ENCODE measurements at places on chromosomes 5 and 9. TPM values are rescaled to one million over a fixed set of nuclear protein-coding genes. Genes with fewer than 3 reads are reported as not detected.

DNA sequence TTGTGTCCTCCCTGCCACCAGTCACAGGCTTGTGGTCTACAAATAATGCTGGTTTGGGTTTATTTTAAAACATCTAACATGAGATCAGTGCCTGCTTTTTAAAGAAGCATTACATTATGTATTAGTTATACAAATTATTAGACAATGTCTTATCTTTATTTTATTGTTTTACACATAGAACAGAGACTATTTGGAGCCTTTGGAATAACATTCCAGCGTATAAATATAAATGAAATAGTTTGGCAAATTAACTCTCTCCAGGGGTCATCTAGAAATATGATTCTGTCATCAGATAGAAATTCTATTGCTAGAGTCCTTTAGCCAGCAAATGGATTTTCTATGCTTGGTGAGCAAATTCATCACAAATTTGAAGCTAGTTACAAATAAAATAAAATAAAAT is 22.4 kb downstream of the MAP1B start:
- no peak overlapping the region for H3K27ac ChIP-seq
- no peaks in the 10 kb centered on the region for H3K27me3 ChIP-seq
- no peak for DNase-seq
- peaks cover 3% of the 10 kb centered on the region for H3K36me3 ChIP-seq
- peaks cover 71% of the 10 kb centered on the region for H3K4me1 ChIP-seq
- no peak overlapping the region for H3K4me3 ChIP-seq

- H3K27ac ChIP-seq, result peak overlapping the region; percentile 100
- H3K4me3 ChIP-seq, result peak overlapping the region; percentile 86
- H3K36me3 ChIP-seq, result peaks cover 23% of the 10 kb centered on the region
Measured at GRCh38 chr5:138466125-138466899, 1.0 kb downstream of the EGR1 start.

GRCh38 chr5:66840511-66841013 is 244.4 kb downstream of the MAST4 start:
- H3K4me3 ChIP-seq, result no peak overlapping the region
- H3K36me3 ChIP-seq, result no peaks in the 10 kb centered on the region
- H3K27me3 ChIP-seq, result no peaks in the 10 kb centered on the region
- H3K27ac ChIP-seq, result no peak overlapping the region

DNA sequence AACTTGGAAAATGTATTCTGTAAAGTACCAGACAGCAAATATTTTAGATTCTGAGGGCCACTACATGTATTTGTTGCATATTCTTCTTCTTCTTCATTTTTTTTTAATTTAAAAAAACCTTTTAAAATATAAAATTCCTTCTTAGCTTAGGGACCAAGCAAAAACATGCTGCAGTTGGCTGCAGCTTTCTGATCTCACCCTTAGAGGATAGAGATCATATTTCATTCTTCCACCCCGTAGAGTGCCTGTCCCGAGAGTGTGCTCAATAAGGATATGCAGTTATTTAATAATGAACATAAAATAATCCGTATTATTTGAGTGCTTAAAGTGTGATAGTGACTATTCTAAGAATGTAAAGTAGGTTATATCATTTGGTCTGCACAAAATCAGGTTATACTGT is 204.2 kb upstream of the CD180 start:
- DNase-seq, result no peak
- no peak overlapping the region for H3K27ac ChIP-seq
- no peak overlapping the region for H3K4me3 ChIP-seq
- peaks cover 30% of the 10 kb centered on the region for H3K4me1 ChIP-seq
- no peaks in the 10 kb centered on the region for H3K36me3 ChIP-seq

DNA sequence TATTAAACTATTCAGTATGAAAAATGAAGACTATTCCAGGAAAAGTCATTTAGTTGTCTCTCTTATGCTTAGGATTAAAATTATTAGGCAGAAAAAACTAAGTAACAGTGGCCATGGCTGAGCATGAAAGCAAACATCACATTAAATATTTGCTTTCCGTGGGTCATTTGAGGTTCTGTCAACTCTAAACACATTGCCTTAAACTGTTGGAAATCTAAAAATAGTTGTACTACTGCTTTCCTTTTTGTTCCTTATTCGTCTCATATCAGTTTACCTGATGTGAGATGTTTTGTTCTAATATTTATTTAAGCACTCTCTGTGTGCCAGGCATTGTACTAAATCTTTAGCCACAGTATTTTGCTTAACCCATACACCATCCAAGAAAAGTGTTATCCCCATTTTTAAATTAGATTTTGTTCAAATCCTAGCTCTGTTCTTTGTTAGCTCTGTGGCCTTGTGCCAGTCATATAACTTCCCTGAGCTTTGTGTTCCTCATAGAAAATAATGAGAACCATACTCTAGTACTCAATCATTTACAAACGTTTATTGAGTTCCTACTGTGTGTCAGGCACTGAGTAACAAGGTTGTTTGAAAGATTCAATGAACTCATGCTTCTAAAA is 18.7 kb upstream of the ZNF608 start:
- no peak overlapping the region for H3K27ac ChIP-seq
- H3K4me1 ChIP-seq, result no peaks in the 10 kb centered on the region
- H3K36me3 ChIP-seq, result no peaks in the 10 kb centered on the region
- no peak for DNase-seq
- H3K27me3 ChIP-seq, result no peaks in the 10 kb centered on the region

DNA sequence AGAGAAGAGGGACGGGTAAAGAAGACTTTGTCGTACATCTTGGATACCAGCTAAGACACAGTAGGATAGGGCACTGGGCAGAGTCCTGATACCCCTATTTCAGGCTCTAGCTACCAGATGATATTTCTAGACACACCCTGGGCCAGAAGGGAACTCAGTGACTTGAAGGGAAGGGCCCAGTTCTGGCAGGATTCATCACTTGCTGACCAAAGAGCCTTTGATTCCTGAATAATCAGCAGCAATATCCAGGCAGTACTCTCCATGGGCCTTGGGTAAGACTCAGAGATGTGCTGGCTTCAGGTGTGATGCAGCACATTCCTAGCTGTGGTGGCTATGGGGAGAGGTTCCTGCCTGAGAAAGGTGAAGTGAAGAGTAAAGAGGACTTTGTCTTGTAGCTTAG is 40.7 kb downstream of the TPD52L3 start:
- H3K27ac ChIP-seq, result no peak overlapping the region
- no peaks in the 10 kb centered on the region for H3K4me1 ChIP-seq
- DNase-seq, result no peak
- peaks cover 7% of the 10 kb centered on the region for H3K27me3 ChIP-seq

DNA sequence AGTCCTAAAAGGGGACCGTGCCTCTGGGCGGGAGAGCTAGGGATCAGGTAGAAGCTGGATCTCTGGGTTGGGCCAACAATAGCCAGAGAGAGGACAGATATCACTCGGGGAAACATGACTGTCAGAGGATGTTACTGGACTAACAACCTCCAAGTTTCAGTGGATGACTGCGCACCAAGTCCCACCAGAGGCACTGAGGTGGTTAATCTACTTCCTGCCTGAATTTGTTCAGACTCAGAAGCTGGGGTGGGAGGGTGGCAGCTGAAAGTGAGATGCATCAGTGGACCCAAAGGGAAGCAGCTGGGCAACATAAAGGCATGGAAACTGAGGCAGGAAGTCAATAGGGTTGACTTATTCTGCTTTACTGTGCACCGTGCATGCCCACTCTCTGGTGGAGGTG is 130.1 kb upstream of the SLC44A1 start:
- no peaks in the 10 kb centered on the region for H3K36me3 ChIP-seq
- no peaks in the 10 kb centered on the region for H3K4me1 ChIP-seq
- H3K27ac ChIP-seq, result no peak overlapping the region
- H3K27me3 ChIP-seq, result no peaks in the 10 kb centered on the region
- no peak for DNase-seq

- H3K4me3 ChIP-seq, result no peak overlapping the region
- no peaks in the 10 kb centered on the region for H3K27me3 ChIP-seq
Measured at GRCh38 chr5:125134216-125135081, 388.0 kb upstream of the ZNF608 start.

DNA sequence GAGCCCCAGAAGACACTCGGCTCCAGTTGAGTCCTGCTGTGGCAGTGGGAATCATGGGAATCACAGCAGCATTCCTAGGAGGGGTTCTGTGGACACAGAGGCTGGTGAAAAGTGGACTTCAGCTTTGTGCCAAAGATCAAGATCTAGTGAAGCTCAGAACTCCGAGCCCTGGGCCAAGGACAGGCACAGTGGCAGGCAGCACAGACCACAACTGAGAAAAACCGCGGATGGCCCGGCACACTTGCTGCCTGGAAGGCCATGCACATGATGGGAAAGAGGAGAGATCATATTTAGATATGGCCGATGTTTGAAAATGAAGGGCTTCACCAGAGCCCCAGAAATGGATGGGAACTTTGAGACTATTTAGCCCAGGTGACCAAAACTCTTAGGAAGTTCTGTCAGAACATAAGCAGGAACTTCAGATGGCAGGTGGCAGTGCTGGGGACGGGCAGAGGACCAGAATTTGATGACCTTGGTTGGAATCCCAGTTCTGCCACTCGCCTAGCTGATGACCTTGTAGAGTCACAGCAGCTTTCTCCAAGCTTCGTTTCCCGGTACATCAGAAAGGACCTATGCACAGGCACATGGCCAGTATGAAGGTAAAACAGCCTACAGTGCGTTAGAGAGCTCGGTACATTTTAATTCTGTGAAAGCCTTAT is 18.0 kb downstream of the BARHL1 start:
- H3K27me3 ChIP-seq, result no peaks in the 10 kb centered on the region
- H3K4me3 ChIP-seq, result no peak overlapping the region
- H3K4me1 ChIP-seq, result no peaks in the 10 kb centered on the region
- peaks cover 8% of the 10 kb centered on the region for H3K36me3 ChIP-seq
- no peak overlapping the region for H3K27ac ChIP-seq

- H3K27ac ChIP-seq, result no peak overlapping the region
- H3K4me1 ChIP-seq, result no peaks in the 10 kb centered on the region
- H3K4me3 ChIP-seq, result no peak overlapping the region
- DNase-seq, result no peak
- no peaks in the 10 kb centered on the region for H3K36me3 ChIP-seq
- peaks cover 9% of the 10 kb centered on the region for H3K27me3 ChIP-seq
Measured at GRCh38 chr5:122420537-122421236, 108.7 kb downstream of the SNCAIP start.

GRCh38 chr9:134710271-134710540 is 68.6 kb downstream of the COL5A1 start:
- H3K4me1 ChIP-seq, result peaks cover 12% of the 10 kb centered on the region
- no peak for DNase-seq
- H3K36me3 ChIP-seq, result no peaks in the 10 kb centered on the region
- no peak overlapping the region for H3K4me3 ChIP-seq
- H3K27ac ChIP-seq, result no peak overlapping the region

GRCh38 chr5:133247881-133248624 is 196.2 kb downstream of the HSPA4 start:
- H3K4me1 ChIP-seq, result no peaks in the 10 kb centered on the region
- DNase-seq, result no peak
- H3K36me3 ChIP-seq, result no peaks in the 10 kb centered on the region
- H3K4me3 ChIP-seq, result no peak overlapping the region
- no peak overlapping the region for H3K27ac ChIP-seq

- no peak for DNase-seq
- H3K27me3 ChIP-seq, result peaks cover 15% of the 10 kb centered on the region
- H3K27ac ChIP-seq, result no peak overlapping the region
- H3K36me3 ChIP-seq, result no peaks in the 10 kb centered on the region
Measured at GRCh38 chr5:72067682-72068470, 39.4 kb upstream of the MAP1B start.

DNA sequence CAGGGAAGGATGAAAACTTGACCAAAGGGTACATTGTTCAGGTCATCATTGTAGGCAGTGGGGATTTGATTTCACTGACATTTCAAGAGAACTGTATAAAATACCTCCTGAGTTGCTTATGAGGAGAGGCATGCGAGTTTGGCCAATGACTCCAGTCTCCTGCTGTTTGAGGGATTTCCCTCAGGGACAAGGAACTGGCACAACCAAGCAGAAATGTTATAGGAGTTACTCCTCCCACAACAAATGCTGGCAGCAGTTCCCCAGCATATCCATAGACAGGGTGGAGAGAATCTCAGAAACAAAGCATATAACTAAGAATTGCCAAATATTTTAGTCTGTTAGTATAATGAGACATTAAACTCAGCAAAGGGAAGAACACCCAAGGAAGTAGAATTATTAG is 47.2 kb upstream of the FBXL7 start:
- H3K27ac ChIP-seq, result no peak overlapping the region
- H3K4me1 ChIP-seq, result no peaks in the 10 kb centered on the region
- no peaks in the 10 kb centered on the region for H3K27me3 ChIP-seq
- DNase-seq, result no peak
- H3K36me3 ChIP-seq, result no peaks in the 10 kb centered on the region

- H3K4me1 ChIP-seq, result peaks cover 19% of the 10 kb centered on the region
- DNase-seq, result no peak
- no peak overlapping the region for H3K4me3 ChIP-seq
- no peaks in the 10 kb centered on the region for H3K27me3 ChIP-seq
Measured at GRCh38 chr5:167814828-167815227, 476.6 kb upstream of the WWC1 start.

- no peak overlapping the region for H3K4me3 ChIP-seq
- H3K27ac ChIP-seq, result no peak overlapping the region
- H3K4me1 ChIP-seq, result no peaks in the 10 kb centered on the region
- H3K36me3 ChIP-seq, result no peaks in the 10 kb centered on the region
- no peaks in the 10 kb centered on the region for H3K27me3 ChIP-seq
- no peak for DNase-seq
Measured at GRCh38 chr5:161064781-161065180, 212.8 kb upstream of the ATP10B start.

- no peaks in the 10 kb centered on the region for H3K4me1 ChIP-seq
- no peak overlapping the region for H3K4me3 ChIP-seq
- H3K27me3 ChIP-seq, result no peaks in the 10 kb centered on the region
- no peak overlapping the region for H3K27ac ChIP-seq
- no peaks in the 10 kb centered on the region for H3K36me3 ChIP-seq
- DNase-seq, result no peak
Measured at GRCh38 chr9:96246267-96246671, 55.7 kb downstream of the HSD17B3 start.

DNA sequence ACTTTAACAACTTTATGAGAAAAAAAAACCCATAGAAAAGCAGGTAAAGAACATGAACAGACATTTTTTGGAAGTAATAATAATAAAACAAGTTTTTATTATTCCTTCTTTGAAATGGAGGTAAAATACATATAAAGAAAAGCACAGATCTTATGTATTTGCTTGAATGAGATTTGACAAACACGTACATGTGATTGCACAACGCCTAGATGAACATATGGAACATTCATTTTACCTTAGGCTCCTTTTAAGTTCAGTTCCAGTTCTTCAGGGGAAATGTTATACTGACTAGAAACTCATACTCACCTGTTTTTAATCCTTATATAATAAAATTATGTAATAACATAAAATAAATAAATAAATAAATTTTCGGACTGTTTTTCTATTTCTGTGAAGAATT is 61.8 kb downstream of the GGTA1 start:
- peaks cover 5% of the 10 kb centered on the region for H3K27me3 ChIP-seq
- no peak overlapping the region for H3K4me3 ChIP-seq
- DNase-seq, result no peak
- no peaks in the 10 kb centered on the region for H3K36me3 ChIP-seq
- H3K4me1 ChIP-seq, result no peaks in the 10 kb centered on the region

SVEP1 gene
- 0.45 TPM for total RNA-seq

XPA gene
- total RNA-seq, result 17.9 TPM

BAG1 gene
- total RNA-seq, result 52.7 TPM

MEIKIN gene
- total RNA-seq, result not detected

Data from A673 (cell line).